ENCODE measurements at places on chromosomes 5 and 9.

DNA sequence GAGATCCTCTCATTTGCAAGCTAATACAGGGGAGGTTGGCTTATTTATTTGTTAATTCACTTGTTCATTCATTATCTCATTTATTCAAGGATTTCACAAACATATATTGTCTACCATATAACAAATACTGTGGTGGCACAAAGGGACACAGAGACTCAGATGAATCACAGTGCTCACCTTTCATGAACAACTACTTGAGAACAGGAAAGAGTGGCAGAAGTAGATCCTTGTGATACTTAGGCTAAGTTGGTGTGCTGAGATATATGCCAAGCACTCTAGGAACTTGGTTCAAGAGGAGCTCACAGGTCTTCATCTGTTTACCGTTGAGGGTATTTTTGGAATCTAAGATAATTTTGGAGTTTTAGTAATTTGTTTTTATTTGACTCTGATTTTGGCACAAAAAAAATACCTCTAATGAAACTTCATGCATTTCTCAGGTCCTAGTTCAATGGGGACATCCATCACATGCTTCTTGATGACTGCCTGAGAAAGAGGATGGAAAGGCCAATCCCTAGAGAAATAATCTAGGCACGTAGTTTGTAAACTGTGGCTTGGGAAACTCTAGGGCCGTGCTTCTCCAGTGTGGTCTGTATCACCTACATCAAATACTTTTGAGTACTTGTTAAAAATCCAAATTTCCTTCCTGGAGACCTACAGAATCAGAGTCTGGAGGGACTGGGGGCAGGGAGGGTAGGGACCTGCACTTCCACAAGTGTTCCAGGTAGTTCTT lies 113.3 kb downstream of the OSTF1 start:
- DNase-seq = no peak

GRCh38 chr5:63131626-63132285 lies 553.1 kb downstream of the LRRC70 start:
- no peak for DNase-seq

DNA sequence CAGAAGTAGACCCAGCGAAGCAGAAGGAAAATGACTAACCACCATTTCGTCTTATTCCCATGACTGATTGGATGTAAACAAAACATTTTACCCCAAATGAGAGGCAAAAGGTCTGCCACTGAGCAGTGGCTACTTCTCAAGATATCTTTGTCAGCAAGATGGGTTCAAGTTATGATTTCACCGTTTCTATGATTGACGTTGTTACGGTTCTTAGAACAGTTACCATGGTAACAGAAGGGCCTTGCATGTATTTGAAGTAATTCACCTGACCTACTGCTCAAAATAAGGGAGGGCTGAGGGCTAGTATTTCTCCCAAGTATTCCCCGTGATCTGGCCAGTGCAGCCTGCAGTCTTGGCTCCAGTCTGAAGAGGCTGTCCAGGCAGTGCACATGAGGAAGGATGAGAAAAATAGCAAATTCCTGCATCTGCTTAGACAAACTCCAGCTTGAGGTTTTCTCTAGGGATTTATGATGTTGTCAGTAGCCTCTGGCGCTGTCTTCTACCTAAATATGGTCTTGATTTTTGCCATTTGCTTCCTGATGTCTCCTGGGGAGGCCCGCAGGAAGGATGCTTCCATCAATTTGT lies 372.7 kb downstream of the TMEM38B start:
- DNase-seq = no peak

DNA sequence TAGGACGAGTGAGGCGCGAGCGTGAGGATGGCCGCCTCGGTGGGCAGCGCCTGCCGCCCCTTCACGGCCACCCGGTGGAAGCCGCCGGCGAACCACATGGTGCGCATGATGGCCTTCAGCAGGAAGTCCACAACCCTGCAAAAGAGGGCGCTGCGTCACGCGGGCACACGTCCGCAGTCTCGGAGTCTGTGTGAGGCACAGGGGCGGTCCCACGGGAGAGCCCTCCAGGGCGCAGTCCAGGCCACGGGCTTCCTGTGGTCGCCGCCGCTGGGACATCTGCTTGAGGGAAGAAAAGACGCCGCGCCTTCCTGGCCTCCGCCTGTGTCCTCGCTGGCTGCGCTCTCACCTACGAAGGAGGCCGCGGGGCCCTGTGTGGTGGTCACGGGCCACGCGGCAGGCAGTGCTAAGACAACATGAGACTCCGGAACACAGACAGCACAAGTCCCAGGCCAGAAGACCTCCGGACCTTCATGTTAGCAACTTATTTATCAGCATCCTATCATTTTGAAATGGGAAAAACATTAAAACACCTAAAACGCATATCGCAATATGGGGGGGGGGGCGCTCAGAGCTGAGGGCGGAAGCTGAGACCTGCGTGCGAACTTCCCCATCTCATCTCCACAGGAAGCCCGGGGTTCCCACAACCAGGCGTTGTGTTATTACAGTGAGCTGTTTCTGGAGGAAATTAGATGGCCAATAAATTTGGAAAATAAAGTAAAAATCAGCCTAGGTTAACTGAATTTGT lies 28.8 kb downstream of the LPCAT1 start:
- peak; percentile 48 for DNase-seq

DNA sequence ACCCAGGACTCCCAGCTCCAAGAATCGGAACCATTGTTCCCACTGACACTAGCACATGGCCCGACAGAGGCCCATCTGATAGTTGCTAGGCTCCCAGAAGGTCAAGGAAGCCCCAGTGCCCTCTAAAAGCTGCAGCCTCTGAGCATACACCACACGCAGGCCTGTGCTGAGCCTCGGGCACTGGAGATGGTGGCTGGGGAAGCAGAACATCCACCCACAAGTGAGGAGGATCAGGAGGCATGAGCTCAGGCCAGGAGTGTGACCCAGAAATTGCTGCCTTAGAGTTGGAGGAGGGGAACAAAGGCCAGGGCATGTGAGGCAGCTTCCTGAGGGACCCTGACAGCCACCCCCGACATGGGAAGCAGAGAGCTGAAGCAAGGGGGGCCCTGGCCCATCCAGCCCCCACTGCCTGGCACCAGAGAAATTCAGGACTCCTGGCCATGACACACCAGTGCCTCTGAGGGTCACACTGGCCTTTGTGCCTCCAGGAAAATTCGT lies 21.4 kb downstream of the IPPK start:
- DNase-seq = peak; percentile 1

GRCh38 chr9:34992376-34992951 lies 2.9 kb downstream of the DNAJB5 start:
- DNase-seq = peak; percentile 69

All from activated CD8-positive, alpha-beta memory T cell treated with anti-CD3 and anti-CD28 coated beads, Interleukin-2, amount 50 U/mL, for 4 hours (primary cell).